ENCODE measurements at places on chromosomes 12 and 14. TPM values are rescaled to one million over a fixed set of nuclear protein-coding genes. Genes with fewer than 3 reads are reported as not detected.

- DNase-seq: no peak
Observed at GRCh38 chr12:29698756-29699155, 85.0 kb downstream of the TMTC1 start.

INTS13 gene
- total RNA-seq: 106 TPM

GRCh38 chr12:108825201-108825950, 32.0 kb downstream of the SSH1 start:
- peak; percentile 65 for DNase-seq

- no peak for DNase-seq
Observed at GRCh38 chr12:101826766-101827368, 3.9 kb downstream of the GNPTAB start.

- no peak for DNase-seq
Observed at GRCh38 chr14:76080471-76080870, 71.3 kb upstream of the GPATCH2L start.

DNA sequence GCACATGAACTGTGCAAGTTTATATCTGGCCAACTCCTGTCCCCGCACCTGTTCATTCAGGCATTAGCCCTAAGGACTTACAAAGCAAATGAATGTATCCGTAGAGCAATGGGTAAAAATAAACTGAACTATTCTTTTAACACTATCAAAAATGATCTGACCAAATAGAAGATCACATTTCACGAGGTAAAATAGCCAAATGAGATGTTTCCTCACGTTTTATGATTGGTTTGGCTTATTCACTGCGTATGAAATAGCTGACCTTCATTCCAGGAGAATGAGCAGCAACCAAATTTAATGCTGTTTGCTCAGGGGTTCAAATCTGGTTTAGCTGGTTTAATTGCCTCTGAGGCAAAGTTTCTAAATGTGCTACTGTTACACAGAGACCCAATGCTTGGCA, 216.0 kb upstream of the EEA1 start:
- no peak for DNase-seq

C12orf54 gene
- not detected for total RNA-seq

- DNase-seq: peak; percentile 52
Observed at GRCh38 chr12:82326905-82327503, 31.2 kb downstream of the CCDC59 start.

PTCSC3 gene
- total RNA-seq: not detected

- no peak for DNase-seq
Observed at GRCh38 chr12:2151391-2151790, 98.6 kb downstream of the CACNA1C start.

- DNase-seq: no peak
Observed at GRCh38 chr12:47736216-47736615, 10.9 kb upstream of the ENDOU start.

DNA sequence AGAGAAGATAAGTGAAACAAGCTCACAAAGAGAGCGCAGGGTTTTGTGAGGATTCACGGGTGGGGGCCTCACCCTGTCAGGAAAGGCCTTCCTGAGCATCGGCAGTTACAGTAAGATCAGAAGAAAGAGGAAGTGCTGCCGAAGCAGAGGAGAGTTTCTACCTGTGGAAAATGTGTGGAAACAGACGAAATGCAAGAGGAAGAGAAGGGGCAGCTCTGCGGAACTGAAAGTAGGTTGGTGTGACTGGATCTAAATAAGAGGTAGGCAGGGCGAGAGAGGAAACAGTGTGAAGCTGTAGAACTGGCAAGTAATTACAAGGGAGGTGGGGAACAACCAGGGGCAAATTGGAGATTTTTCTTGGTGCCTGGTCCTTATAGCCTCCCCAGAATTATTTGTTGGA, 2.6 kb downstream of the GPR68 start:
- no peak for DNase-seq

DNA sequence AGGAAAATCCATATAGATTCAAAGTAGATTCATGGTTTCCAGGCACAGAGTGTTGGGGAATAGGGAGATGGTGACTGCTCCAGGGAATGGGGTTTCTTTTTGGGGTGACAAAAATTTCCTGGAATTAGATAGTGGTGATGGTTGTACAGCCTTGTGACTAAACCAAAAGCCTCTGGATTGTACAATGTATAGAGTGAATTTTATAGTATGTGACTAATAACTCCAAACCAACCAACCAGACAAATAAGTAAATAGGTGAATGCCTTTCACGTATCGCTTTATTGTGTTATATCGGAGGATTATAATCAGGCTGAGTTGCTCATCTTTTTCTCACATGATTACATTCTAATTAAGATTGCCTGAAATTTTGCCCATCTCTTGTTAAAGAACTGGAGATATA, 24.6 kb upstream of the PPFIBP1 start:
- no peak for DNase-seq

- peak; percentile 70 for DNase-seq
Observed at GRCh38 chr14:30283822-30284446, 275.0 kb upstream of the G2E3 start.

FSCB gene
- total RNA-seq: not detected

NOS1 gene
- not detected for total RNA-seq

A2M gene
- 316 TPM for total RNA-seq

GRCh38 chr12:83158613-83159207, 472.0 kb downstream of the TMTC2 start:
- no peak for DNase-seq

- DNase-seq: no peak
Observed at GRCh38 chr12:118371321-118372282, 1.1 kb downstream of the TAOK3 start.

CACNA1C gene
- total RNA-seq: 0.05 TPM

HOXC9 gene
- total RNA-seq: 7.2 TPM

- DNase-seq: no peak
Observed at GRCh38 chr12:93089805-93090569, 160.9 kb upstream of the EEA1 start.

HHIPL1 gene
- total RNA-seq: 0.16 TPM

ANG gene
- 5.2 TPM for total RNA-seq

DNA sequence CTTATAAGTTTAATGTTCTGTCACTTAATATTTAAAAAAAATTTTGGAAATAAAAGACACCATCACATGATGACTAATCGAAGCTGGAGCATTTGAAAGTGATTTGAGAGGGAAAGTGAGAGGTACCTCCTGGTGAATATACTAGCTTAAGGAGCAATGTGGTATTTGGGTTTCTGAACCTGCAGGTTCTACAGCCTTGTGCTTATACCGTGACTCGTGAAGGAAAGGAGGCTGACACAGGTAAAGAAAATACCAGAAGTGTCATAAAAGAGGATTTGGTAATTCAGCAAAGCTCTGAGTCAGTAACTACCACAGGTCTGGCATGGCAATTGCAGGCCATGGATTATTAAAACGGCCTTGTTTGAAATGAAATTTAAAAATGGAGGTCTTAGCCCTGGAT, 151.0 kb downstream of the SLC38A4 start:
- DNase-seq: no peak

SLCO1B1 gene
- total RNA-seq: not detected

DNA sequence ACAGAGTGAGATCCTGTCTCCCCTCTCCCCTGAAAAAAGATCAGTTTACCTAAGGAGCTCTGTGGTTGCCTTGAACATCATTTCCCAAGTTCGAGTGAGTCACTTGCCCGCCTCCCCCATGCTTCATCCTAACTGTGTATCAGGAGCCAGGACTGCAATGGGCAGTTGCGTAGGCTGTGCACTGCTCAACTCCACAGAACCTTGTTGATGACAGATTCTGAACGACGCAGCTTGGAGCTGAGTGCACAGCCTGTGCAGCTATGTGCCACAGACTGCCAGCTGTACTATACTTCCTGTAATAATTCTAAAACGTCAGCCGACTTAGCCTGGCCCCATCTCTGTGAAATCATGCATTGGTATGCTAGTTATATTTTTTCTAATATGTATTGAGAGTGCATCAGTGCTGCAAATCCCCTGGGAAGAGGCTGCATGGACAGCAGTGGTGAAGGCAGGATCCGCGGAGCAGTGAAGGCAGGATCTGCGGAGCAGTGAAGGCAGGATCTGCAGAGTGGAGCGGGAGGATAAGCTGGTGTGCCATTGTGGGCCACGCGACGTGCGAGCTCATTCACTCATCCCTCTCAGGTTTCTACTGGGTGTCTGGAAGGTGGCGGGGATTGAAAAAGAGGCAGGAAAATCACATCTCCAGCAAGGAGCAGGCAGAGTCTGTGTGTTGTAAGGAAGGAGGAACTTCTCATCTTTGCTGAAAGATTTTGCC, 80.8 kb downstream of the GALNT9 start:
- no peak for DNase-seq

DNA sequence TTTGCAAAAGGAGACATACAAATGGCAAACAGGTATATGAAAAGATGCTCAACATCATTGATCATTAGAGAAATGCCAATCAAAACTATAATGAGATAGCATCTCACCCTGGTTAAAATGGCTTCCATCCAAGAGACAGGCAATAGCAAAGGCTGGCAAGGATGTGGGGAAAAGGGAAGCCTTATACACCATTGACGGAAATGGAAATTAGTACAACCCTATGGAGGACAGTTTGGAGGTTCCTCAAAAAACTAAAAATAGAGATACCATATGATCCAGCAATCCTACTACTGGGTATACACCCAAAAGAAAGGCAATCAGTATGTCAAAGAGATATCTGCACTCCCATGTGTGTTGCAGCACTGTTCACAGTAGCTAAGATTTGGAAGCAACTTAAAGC, 17.3 kb upstream of the CKAP4 start:
- DNase-seq: peak; percentile 27

DNA sequence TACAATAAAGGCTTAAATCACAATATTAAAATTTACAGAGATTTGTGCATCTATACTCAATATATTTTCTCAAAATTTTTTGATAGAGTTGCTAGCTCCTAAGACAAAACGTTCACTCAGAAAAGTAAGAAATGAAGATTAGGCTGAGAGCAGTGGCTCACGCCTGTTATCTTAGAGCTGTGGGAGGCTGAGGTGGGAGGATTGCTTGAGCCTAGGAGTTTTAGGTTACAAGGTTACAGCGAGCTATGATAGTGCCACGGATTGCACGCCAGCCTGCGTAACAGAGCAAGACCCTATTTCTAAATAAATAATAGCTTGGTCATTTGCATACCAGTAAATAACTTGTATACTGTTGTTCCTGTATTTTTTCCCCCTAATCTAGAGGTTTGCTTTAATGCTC, 35.0 kb upstream of the CFL2 start:
- no peak for DNase-seq

LETMD1 gene
- 68.6 TPM for total RNA-seq

GRCh38 chr14:100761481-100761880, 34.8 kb downstream of the DLK1 start:
- DNase-seq: no peak

DNA sequence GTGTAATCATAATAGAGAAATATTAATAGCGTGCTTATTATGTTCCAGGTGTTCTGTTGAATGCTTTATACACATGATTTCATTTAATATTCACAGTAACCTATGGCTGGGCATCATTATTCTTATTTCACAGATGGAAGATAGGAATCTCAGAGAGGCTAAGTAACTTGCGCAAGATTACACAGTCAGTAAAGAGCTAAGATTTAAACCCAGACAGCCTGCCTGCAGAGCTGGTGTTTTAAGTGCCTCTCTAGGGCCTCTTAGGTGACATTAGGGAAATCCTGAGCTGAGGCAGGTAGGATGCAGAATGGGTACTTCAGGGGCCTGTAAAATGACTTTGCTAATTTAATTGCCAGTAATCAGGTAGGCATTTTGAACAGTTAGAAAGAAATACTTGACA, 18.5 kb upstream of the BHLHE41 start:
- no peak for DNase-seq

DNA sequence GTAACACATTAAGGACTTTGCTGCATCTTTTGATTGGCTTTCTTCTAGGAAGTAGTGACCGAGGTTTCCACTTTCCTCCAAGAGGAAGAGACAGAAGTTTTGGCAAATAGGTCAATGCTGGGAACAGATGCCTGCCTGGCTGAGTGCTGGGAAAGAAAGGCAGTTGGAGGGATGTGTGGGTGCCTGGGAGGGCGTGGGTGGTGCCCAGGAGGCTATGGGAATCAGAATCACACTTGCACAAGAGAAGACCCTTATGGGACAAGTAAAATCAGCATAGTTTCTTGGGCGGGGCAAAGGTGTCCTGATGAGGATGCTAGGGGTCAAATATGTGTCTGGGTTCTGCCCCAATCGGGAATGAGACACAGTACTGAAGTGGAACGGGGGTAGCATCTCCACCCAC, 906 bp upstream of the ACADS start:
- DNase-seq: no peak

- DNase-seq: no peak
Observed at GRCh38 chr14:96826818-96827217, 29.6 kb downstream of the VRK1 start.

DNA sequence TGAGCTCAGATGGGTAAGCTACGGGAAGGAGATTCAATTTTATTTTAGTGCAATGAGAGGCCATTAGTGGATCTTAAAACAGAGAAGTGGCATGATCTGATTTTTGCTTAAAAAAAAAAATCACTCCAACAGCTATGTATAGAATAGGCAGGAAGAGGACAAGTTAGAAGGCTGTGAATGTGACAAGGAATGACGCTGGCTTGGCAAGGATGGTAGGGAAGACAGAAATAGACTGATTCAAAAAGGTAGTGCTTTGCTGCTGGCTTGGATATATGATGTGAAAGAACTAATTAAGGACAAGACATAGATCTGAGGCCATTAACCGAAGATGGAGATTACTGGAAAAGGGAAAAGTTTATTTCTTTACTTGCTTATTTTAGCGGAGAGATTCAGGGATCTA, 105.2 kb upstream of the GPHB5 start:
- DNase-seq: no peak

TMEM30B gene
- not detected for total RNA-seq

- DNase-seq: no peak
Observed at GRCh38 chr12:121789800-121790728, 3.4 kb downstream of the RHOF start.

DNA sequence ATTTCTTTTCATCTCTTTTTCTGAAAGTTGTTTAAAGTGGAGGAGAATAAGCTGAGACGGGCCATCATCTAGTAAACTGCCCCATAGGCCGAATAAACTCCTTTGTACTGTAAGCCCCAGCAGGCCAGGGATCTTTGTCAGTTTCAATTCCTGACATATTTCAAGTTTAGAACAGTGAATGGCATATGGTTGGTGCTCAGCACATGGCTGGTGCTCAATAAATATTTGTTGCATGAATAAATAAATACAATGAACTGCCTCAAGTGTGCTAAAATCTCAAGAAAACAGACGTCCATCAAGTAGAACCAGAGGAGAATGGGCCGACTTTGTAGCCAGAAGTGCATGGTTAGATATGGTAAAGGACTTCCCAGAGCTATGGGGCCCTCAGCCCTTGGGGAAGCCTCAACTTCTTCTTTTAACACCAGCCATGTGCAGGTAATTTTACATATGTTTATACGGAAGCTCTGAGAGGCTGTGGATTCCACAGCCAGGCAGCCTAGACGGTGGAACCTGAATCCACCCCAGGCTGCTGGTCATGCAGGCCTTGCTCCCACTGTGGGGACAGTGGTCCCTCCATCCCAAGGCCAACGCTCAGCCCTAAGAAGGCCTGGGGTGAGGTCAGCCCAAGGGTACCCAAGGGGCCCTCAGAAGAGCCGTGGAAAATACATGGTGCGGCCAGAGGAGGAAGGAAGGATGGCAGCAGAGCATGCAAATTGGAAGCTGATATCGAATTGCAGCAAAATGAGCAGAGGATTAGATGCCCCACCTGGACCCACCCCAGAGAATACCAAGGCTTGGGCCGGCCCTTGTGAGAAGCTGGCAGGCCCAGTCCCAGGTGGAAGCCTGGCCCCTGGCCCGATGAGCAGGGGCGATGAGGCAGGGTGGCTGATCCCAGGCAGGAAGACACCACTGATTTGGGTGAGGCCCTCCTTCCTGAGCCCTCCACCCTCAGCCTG, 8.7 kb upstream of the AQP2 start:
- DNase-seq: no peak

Data from SK-MEL-5 (cell line).